ENCODE measurements at places on chromosomes 16 and 17.

DNA sequence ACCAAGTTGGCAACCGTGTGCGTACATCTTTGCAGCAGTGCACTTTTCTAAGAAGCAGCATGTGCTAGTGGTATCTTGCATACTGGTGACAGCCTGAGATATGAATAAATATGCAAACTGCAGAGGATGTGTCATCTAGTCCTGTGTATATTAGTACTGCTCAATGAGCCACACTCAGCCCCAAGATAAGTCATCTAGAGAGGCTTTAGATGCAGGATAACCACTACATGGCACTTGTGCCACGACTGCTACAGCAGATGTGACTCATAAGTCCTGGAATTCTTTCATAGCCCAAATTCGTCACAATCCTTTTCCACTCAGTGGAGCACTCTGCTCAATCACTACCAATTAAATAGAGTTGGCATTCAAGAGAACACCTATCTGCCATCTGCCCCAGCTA is 171.5 kb downstream of the AXIN2 start:
- no peak for DNase-seq

- DNase-seq: no peak
Measured at GRCh38 chr16:77402118-77402517, 32.7 kb downstream of the ADAMTS18 start.

DNA sequence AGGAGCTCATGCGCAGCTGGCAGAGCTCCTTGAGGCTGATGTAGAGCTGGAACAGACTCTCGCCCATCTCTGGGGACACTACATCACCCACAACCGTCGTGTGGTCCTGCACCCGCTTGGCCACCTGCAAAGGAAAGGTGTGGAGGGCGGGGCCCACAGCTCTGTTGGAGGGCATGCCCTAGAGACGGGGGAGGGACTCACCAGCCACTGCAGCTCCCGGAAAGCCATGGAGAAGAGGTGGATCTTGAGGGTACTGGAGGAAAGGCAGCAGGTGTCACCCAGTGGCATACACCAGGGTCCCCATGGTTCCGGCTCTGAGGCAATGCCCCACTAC is 8.6 kb downstream of the UNC13D start:
- DNase-seq: no peak

DNA sequence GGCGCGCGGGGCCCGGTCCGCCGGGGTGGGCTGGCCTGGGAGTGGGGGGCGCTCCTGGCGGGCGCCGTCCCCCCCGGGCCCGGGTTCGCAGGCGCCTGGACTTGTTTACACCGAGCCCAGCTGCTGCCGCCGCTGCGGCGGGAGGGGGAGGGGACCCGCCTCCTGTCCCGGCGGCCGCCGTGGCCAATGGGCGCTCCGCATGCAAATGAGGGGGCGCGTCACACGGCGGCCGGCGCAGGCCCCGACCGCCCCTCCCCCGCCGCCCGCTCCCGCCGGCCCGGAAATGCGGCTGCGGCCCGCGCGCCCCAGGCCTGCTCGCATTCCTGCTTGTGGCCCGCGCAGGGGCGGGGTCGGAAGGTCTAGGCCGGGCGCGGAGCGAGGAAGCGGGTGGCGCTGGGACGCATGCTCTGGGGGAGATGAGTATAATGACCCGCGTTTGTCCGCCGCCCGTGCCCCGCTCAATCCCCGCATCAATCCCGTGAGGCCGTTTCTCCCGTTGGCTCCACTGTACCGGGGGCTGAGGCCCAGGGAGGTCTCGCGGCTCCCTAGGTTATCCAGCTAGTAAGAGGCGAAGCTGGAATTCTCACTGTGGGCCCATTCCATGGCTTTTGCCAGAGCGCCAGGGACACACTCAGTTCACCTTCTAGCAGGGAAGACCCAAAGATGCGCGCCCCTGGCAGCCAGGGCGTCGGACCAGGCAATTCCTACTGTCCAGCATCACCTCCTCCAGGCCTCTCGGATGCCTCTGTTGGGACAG is at the start of gene YPEL3:
Gene YPEL3, minus strand, starts transcription at position 109 of the 757 bp plus-strand sequence. CDS start 731 bp downstream, outside the sequence.
- peak; percentile 89 for DNase-seq

DNA sequence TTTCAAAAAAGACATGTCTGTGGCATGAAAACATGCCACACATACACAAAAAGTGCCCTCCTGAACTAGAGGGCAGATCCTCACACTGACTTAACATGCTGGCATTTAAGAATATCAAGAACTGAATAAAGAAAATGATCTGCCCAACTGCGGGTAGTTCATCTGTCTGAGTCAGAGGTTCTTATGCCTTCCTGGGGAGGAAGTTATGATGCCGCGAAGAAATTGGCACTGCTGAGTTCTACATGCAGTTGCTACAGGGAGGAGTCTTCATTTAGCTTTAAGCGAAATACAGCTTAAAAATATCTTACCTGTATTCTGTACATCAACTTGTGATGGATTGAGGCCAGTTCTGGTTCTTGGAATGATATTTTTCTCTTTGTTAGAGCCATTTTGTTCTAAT is 6.3 kb downstream of the ALDH3A2 start:
- DNase-seq: no peak

DNA sequence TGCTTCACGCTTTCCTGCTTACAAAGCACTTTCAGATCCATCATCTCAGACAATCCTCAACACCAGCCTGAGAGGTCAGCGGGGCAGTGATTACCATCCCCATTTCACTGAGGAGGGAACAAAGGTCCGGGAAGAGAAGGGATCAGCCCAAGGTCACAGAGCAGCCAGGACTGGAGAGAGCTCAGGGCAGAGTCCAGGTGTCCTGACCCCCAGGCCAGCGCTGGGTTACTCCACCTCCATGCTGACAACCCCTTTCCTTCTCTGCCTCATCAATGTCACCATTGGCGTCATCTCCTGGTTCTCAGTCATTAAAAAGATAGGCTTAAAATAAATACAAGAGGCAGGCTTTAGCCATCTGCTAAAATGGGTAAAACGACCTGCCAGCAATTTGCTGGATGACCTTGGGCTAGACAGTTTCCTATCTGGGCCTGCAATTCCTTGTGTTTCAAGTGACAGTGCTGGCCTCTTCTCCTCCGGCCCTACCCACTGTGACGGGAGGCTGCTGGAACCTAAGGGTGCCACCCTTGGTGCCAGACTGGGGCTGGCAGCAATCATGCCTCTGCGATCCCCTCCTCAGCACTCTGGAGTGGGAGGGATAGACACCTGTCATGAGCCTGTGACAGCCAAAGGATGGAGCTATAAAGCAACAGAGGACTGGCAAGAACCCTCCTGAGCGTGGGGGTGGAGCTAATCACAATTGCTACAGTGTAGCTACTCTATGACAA is 79.5 kb upstream of the CCL1 start:
- no peak for DNase-seq

DNA sequence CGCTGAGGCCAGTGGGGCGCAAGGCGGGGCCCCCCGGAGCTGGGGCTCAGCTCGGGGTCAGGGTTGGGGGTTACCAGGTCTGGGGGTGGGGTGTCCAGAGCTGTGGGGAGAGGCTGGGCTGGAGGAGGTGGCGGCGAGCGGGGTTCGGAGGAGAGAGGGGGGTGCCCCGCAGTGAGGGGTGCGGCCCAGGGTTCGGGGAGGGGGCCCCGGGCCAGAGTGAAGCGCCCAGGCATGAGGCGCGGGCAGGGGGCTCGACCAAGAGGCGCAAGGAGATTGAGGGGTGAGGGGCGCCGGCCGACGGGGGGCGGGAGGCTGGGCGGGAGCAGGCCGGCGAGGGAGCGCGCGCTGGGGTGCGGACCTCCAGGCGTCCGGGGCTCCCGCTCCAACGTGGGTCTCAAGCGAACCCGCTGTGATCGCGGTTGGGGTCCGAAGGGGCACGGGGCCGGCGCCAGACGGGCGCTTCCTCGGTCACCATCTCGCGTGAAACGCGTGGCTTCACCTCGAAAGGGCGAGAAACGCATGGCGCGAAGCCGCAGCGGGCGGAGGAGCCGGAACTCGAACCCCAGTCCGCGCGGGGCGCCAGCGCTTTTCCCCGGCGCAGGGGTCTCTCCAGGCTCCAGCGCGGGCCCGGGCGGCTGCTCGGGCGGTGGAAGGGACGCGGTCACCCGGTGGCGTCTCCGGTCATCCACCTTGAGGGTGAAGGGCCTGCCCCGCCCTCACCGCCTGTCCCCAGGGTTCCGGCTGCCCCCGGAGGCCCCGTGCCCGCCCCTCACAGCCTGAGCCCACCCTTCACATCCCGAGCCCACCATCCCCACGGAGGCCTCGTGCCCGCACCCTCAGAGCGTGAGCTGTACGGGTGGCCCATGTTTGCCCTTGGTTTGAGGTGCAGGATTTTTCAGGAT is 846 bp downstream of the CPNE7 start:
- no peak for DNase-seq

GRCh38 chr17:57099165-57099564 is 14.1 kb downstream of the AKAP1 start:
- DNase-seq: no peak

GRCh38 chr17:39400547-39401411 is 647 bp downstream of the FBXL20 start:
- DNase-seq: no peak

GRCh38 chr17:2963332-2964027 is 99.9 kb downstream of the OR1D5 start:
- no peak for DNase-seq

GRCh38 chr17:73182616-73183310 is 10.1 kb upstream of the COG1 start:
- no peak for DNase-seq

- no peak for DNase-seq
Measured at GRCh38 chr17:12395733-12396354, 269.8 kb upstream of the MYOCD start.

GRCh38 chr17:64393000-64393402 is 2.3 kb upstream of the PECAM1 start:
- peak; percentile 20 for DNase-seq

DNA sequence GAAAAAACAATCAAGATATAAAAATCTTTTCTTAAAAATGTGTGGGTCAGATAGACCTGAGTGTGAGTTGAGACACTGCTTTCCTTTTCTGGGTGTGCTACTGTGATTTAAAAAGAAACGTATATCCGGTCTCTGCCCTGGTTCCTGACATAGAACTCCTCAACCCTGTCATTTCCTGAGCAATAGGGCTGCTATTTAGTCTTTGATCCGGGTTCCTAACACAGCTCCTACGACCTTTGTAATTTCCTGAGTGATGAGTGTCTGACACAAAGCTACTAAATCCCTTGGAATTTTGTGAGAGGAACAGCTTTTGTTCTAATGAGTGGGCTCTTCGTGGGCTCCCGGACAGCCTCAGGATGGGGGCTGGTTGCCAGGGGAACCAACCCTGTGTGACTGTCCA is 93.9 kb upstream of the FA2H start:
- peak; percentile 67 for DNase-seq

DNA sequence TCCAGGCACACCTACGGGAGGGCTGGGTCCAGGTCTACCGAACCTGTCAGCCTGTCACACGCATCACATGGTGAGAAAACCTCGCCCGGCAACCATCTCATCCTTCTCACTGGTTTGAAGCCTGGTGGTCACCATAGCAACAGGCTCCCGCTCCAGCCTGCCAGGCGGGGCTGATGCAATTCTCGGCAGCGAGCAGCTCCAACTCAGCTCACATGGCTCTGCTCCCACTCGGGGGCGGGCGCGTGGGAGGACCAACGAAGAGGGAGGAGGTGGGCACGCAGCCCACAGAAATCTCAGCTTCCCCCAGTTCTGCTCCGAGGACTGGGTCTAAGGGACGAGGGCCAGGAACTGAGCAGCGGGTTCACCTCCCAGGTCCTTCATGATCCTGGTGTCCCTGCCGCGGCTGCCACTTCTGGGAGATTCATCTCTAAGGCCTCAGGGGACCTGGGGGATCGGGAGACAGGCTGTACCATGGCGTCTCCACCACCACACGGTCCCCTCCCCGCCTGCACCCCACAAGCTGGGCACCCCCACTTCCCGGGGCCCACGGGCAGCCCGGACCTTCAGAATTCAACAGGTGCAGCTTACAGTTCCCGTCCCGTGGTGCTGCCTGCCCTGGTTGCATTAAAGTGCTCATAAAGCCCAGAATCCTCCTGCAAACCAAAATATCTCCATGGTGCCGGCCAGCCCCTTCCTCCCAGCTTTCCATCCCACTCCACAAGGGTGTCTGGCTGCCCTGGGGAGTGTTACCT is 25.8 kb downstream of the ABR start:
- DNase-seq: no peak

DNA sequence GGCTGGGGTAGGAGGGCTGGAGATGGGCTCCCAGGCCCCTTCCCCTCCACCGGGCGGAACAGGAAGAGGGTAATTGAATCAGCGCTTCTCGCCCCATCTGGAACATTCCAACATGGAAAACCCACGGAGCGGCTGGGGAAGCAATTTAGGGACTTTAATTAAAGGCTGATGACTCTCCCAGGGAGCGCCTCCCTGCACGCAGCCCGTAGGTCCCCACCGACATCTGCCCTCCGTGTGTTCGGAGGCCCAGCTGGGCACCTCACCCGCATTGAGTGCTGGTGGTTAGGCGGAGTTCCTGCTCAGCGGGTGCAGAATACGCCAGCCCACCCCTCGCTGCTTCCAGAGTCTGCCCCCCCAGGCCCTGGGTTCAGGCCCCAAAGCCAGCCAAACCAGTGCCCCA is 10.0 kb downstream of the HS3ST6 start:
- no peak for DNase-seq

DNA sequence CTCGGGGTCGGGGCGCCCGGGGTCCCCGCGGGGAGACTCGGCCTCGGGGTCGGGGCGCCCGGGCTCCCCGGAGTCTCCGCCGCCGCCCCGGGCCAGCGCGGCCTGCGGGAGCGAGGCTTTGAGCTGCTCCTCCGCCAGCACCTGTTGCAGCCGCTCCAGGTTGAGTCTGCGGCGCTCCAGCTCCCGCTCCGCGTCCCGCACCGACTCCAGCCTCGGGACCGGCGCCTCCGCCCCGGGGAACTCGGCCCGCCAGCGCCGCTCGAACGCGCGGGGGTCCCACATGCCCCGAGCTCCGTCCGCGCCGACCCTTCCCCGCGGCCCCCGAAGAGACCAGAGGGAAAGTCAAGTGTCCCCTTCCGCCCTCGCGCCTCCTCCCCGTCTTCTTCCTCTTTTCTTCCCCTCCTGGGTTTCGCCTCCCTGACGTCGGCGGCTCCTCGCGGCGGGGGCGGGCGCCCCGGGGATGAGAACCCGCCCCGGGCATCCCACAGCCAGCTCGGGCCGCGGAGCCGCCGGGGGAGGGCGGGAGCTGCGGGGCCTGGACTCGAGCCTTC is 40.8 kb upstream of the BHLHA9 start:
- DNase-seq: peak; percentile 57

- no peak for DNase-seq
Measured at GRCh38 chr17:17809531-17810083, 27.2 kb downstream of the SREBF1 start.

- DNase-seq: no peak
Measured at GRCh38 chr17:6079155-6079888, 9.1 kb downstream of the WSCD1 start.

GRCh38 chr16:12826559-12826958 is 22.9 kb upstream of the CPPED1 start:
- no peak for DNase-seq

Data from CD4-positive, alpha-beta T cell treated with Interferon alpha-2 for 1 hour (primary cell).